ENCODE measurements at places on chromosomes 4 and X.

- no peak for DNase-seq
These were observed 236.8 kb downstream of the GPAT3 start for GRCh38 chr4:83772685-83773084.

GRCh38 chr4:86235549-86235948 is 124.3 kb downstream of the MAPK10 start:
- no peak for DNase-seq

GRCh38 chr4:120065974-120066516 is 603 bp downstream of the MAD2L1 start:
- DNase-seq: no peak

- no peak for DNase-seq
These were observed 46.8 kb upstream of the TMPRSS11F start for GRCh38 chr4:68176500-68176899.

- DNase-seq: no peak
These were observed 72.0 kb downstream of the IL1RAPL1 start for GRCh38 chrX:28659269-28659668.

- DNase-seq: peak; percentile 70
These were observed 995 bp downstream of the SMARCA5 start for GRCh38 chr4:143514497-143514896.

- DNase-seq: no peak
These were observed 2706.8 kb downstream of the ARAP2 start for GRCh38 chr4:33537527-33537926.

GRCh38 chr4:113682730-113683537 is 78.6 kb downstream of the CAMK2D start:
- DNase-seq: no peak

DNA sequence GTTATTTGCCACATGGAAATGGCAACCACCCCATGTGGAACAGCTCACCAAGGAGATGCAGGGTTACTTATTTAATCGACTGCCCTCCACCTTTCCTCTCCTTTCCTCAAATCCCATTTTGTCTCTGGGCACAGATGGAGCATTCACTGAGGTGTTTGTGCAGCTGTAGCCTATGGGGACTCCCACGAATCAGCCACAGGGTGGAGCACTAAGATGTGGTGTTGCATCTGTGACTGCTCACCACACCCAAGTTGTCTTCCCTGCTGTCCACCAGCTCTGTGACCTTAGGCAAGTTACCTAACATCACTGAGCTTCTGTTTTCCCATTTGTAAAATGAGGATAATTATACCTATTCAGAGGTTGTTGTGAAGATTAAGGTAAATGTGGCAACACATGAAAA is 252.4 kb upstream of the CPEB2 start:
- no peak for DNase-seq
